ENCODE measurements at places on chromosomes 7 and 10. TPM values are rescaled to one million over a fixed set of nuclear protein-coding genes. Genes with fewer than 3 reads are reported as not detected.

ANKRD2 gene
- 4.2 TPM for total RNA-seq

ANXA8 gene
- total RNA-seq = 27.8 TPM

NUTM2A gene
- total RNA-seq = 0.07 TPM

CDHR1 gene
- 0.13 TPM for total RNA-seq

MRC1 gene
- 0.02 TPM for total RNA-seq

PRKG1 gene
- not detected for total RNA-seq

ZCCHC24 gene
- 5.3 TPM for total RNA-seq

CDC14C gene
- not detected for total RNA-seq

NKX1-2 gene
- 0.04 TPM for total RNA-seq

NEUROD6 gene
- total RNA-seq = not detected

NYAP1 gene
- 1.1 TPM for total RNA-seq

VIPR2 gene
- 0.02 TPM for total RNA-seq

PON3 gene
- total RNA-seq = 29.1 TPM

TMEM139 gene
- 1.2 TPM for total RNA-seq

MARVELD1 gene
- total RNA-seq = 36.8 TPM

SLC18A2 gene
- 0.05 TPM for total RNA-seq

AIMP2 gene
- total RNA-seq = 88.2 TPM

PPIF gene
- 161 TPM for total RNA-seq

SDK1 gene
- 0.46 TPM for total RNA-seq

LIPM gene
- total RNA-seq = not detected

RAPGEF5 gene
- total RNA-seq = 0.18 TPM

ELFN1 gene
- 0.49 TPM for total RNA-seq
